Stomach (tissue), 19 donors: ENCODE measurements at places on chromosomes 2 and 18. TPM values are rescaled to one million over a fixed set of nuclear protein-coding genes. Genes with fewer than 3 reads are reported as not detected.

The LDLRAD4 gene
- 16.7 TPM for total RNA-seq

DNA sequence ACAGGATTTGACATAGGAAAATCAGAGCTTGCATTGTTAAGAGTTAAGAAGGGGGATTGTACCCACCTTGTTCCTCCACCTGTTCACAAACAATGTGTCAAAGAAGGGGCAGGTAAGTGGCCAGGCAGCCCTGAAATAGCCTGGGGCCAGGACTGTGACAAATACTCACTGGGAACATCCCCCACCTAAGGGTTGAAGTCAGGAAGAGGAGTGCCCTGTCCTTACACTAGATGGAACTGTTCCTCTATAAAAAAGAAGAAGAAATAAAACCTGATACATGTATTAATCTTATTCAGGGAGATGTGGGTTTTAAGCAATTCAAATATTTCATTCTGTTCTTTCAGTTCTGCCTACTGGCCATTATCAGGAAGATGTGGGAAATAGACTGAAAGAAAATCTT is 41.9 kb downstream of the TACR1 start:
- DNase-seq: no peak

GRCh38 chr2:96325041-96325883 is at the start of gene ITPRIPL1:
TSS of gene ITPRIPL1 (plus strand) at chr2:96325317. CDS start at chr2:96325840, 523 bp downstream.
- DNase-seq: peak; percentile 62

The ERBB4 gene
- total RNA-seq: 2.5 TPM

GRCh38 chr18:14919666-14920065 is 171.7 kb downstream of the ANKRD30B start:
- DNase-seq: peak; percentile 62

GRCh38 chr2:9110893-9111569 is 95.6 kb upstream of the ASAP2 start:
- no peak for DNase-seq

The IL36G gene
- not detected for total RNA-seq

GRCh38 chr2:73907840-73908452 is 15.1 kb downstream of the ACTG2 start:
- peak; percentile 61 for DNase-seq

- no peak for DNase-seq
Measured at GRCh38 chr2:8243748-8244400, 438.0 kb upstream of the ID2 start.

The C18orf63 gene
- total RNA-seq: not detected

DNA sequence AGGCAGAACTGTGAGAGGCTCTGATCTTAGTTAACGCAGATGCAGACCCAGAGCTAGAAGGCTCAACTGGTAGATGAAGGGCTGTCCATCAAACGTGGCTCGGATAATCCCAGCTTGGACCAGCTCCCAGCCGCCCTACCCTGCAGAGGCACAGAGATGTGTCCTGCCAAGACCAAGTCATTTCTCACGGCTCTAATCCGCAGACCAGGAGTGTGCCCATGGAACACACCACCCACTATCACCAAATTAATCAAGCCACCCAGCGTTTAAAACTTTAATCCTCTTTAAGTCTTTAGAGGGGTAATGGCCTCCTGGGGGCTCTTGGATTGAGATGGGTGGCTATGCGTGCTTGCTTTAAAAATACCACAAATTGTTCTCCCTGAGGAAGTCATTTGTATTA is 17.5 kb downstream of the LYPD1 start:
- no peak for DNase-seq

DNA sequence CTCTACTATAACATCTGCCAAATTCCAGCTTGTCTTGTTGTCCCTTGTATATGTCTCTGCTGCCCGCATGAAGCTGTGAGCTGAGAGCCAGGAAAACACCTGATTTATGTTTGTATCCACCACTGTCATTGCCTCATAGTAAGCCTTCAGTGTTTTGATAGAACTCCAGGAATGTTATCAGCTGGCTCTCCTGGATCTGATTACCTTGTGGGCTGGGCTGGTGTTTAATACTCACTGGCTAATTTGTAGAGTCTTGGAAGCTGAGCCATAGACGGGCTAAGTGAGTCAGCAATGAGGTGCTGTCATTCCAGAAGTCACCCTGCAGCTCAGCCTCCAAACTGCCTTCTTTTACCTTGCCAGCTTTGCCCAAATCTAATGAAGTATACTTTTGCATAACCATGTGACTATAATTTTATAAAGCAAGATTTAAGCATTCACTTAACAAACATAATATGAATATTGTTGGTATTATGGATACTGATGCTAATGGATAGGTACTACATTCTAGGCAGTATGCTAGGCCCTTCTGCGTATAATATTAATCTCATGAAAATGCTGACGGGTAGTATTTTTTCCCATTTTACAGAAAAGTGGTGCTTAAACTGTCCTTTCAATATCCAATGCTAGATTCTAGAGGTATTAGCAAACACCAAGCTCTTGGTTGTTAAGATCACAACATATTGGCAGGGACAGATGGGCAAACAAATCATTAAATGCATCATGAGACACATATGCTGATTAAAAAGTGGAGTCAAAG is 62.7 kb upstream of the GATA6 start:
- DNase-seq: peak; percentile 60

The TRABD2A gene
- 1.3 TPM for total RNA-seq

DNA sequence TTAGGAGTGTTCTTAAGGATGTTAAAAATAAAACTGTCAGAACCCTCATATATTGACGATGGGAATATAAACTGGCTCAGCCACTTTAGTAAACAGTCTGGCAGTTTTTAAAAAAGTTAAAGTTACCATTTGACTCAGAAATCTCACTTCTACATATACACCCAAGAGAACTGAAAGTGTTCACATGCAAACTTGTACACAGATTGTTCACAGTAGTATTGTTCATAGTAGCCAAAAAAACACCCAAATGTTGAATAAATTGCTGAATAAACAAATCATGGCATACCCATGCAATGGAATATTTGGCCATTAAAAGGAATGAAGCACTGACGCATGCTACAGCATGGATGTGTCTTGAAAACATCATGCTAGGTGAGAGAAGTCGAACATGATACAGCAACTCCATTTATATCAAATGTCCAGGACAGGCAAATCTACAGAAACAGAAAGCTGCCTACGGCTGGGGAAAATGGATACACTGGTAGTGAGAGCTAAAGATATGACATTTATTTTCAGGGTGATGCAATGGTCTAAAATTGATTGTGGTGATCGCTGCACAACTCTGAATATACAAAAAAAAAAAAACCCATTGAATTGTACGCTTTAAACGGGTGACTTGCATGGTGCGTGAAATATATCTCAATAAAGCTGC is 10.1 kb downstream of the RPL31 start:
- DNase-seq: no peak

DNA sequence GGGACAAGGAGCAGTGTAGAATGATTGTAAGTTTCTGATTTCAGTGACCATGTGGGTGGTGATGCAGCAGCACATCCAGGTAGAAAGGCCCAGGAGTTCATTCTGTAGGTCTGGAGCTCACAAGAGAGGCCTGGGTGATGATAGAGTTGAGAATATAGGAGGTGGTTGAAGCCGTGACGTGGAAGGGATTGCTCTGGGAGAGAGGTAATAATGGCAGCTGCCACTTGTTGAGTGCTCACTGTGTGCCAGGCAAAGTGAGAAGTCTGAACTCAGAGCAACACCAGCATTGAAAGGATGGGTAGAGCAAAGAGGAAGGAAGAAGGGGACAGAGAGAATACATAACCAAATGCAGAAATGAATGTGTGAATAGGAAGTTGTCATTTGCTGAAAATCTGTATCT is 3.3 kb downstream of the TTLL4 start:
- DNase-seq: no peak

The IL1RN gene
- not detected for total RNA-seq

The IL1RL1 gene
- total RNA-seq: 61.7 TPM

The NYAP2 gene
- total RNA-seq: not detected

The MRPS9 gene
- total RNA-seq: 22.4 TPM

- DNase-seq: no peak
Measured at GRCh38 chr2:241639385-241639784, 1.9 kb downstream of the ATG4B start.

The UGT1A4 gene
- total RNA-seq: 7.2 TPM

GRCh38 chr2:162085090-162085891 is 11.3 kb upstream of the DPP4 start:
- DNase-seq: no peak

The COL4A4 gene
- not detected for total RNA-seq

GRCh38 chr2:2557475-2557874 is 226.4 kb upstream of the MYT1L start:
- no peak for DNase-seq

DNA sequence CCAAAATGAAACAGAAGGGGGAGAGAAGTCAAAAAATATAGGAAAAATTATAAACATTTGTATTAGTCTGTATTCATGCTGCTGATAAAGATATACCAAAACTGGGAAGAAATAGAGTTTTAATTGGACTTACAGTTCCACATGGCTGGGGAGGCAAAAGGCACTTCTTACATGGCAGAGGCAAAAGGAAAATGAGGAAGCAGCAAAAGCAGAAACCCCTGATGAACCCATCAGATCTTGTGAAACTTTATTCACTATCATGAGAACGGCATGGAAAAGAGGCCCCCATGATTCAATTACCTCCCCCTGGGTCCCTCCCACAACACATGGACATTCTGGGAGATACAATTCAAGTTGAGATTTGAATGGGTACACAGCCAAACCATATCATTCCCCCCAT is 79.1 kb downstream of the ZRANB3 start:
- DNase-seq: no peak

DNA sequence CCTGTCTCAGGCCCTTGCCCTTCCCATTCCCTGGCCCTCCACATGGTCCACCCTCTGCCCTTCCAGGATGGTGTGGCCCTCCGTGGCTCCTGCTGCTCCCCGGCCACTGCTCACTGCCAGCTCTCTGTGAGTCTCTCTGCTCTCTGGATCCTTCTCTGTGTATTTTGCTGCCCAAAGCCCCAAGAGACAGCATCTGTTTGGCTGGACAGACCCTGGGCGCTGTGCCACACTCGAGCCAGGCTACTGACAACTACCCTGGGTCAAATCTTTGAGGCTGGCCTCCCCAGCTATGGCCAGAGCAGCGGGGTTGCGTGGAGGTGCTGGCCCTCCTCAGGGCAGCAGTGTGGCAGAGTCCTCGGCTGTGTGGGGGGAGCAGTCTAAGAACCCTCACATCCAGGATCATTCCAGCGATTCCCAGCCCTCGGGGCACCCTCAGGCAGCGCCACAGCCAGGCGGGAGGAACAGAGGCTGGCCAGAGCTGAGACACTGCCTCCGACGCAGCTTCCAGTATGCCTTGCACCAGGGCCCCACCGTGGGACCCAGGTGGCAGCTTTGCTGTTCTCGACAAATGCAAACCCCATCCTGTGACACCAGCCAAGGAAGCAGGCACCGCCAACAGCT is 139.4 kb upstream of the GLI2 start:
- DNase-seq: no peak

The IL36B gene
- total RNA-seq: not detected

The MYL1 gene
- total RNA-seq: not detected

DNA sequence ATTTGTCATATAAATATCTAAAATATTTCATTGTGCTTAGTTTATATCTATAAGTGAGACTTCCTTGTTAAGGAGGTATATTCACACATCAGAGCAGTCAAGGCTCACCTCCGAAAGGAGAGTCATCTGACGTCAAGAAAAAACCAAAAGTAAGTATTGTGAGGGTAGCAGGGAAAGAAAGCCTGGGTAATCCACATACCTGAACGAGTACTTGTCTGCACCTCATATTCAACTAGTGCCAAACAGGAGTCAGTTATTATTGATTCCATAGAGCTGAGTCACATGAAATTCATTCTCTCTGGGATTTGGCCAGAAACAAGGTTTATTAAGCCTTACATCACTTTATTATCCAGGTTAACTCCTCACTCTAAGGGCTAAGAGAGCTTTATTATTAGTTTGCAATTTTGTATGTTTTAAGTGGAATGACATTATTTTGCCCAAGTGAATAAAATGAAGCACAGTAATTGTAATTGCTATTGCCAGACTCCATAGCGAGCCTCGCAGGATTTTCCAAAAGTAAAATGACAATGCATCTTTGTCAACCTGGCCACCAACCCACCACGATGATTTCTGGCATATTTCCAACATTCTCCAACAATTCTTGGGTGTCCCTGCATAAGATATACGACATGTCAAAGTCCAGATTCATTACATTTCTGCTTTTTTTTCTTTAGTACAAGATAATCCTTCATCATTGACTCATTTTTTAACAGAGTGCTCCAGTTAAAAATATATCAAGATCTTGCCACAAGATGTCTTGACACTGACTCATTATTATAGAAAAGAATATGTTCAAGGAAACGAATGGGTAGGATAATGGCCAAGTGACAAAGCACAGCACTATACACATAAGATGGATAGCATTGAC is 1210.4 kb upstream of the ACVR2A start:
- no peak for DNase-seq

- DNase-seq: no peak
Measured at GRCh38 chr2:10454505-10454904, 6.4 kb upstream of the ODC1 start.

DNA sequence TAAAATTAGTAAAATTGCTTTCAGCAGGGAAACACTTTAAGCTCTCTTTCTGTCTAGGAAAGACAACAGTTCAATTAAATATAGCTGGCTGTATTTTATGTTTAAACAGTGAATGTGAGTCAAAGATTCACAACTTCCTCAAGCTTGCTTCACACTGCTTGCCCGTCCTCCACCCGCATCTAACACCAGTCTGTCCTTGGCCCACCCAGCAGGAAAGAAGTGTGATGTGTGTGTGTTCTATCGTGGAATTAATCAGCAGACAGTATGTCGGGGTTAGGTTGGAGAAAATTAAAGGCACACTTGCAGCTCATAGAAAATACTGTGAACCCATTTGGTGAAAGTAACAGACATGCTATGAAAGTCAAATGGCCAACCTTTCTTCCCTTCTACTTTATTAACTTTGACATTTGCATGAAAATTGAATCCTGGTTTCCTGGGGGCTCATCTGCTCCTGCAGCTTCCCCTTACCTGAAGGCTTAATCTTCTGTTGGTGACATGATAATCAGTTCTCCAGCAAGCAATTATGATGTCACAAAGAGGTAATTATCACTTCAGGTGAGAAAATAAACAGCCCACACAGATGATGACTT is 182.0 kb downstream of the UXS1 start:
- no peak for DNase-seq
